NCI-H460 (cell line): ENCODE measurements at places on chromosomes 13 and 19.

DNA sequence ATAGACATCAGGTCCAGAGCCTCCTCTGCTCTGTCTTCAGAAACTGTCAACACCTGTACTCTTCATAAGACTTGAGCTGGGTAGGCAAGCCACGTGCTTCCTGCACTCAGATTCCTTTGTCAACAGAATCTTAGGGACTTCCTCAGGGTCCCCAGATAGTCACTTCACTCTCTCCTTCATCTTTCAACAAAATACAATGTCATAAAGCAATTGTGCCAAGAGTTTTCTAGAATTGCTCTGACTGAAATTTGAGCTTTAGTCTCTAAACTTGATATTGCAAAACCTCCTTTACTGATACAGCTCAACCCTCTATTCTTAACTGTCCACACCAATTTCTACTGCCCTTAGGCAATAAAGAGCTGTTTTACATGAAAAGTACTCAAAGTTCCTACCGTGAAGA is 179.9 kb downstream of the IRS2 start:
- no peak for DNase-seq

DNA sequence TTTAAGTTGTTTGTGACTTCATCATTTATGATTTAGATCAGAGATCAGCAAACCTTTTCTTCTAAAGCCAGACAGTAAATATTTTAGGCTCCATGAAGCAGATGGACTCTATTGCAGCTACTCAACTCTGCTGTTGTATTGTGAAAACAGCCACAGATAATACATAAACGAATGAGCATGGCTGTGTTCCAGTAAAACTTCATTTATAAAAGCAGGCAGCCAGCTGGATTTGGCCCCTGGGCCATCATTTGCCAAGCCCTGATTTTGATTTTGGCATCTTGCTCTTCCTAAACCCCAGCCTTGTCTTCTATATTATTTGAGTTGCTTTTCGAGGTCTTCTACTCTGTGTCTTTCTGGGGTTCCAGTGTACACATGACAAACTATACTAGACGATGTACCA is 41.3 kb downstream of the RNASEH2B start:
- no peak for DNase-seq

- DNase-seq: no peak
Measured at GRCh38 chr19:28330831-28331230, 882.1 kb downstream of the UQCRFS1 start.

GRCh38 chr19:46552891-46553290 is 48.2 kb upstream of the CALM3 start:
- no peak for DNase-seq

GRCh38 chr13:73837147-73837546 is 297.1 kb downstream of the KLF12 start:
- no peak for DNase-seq

DNA sequence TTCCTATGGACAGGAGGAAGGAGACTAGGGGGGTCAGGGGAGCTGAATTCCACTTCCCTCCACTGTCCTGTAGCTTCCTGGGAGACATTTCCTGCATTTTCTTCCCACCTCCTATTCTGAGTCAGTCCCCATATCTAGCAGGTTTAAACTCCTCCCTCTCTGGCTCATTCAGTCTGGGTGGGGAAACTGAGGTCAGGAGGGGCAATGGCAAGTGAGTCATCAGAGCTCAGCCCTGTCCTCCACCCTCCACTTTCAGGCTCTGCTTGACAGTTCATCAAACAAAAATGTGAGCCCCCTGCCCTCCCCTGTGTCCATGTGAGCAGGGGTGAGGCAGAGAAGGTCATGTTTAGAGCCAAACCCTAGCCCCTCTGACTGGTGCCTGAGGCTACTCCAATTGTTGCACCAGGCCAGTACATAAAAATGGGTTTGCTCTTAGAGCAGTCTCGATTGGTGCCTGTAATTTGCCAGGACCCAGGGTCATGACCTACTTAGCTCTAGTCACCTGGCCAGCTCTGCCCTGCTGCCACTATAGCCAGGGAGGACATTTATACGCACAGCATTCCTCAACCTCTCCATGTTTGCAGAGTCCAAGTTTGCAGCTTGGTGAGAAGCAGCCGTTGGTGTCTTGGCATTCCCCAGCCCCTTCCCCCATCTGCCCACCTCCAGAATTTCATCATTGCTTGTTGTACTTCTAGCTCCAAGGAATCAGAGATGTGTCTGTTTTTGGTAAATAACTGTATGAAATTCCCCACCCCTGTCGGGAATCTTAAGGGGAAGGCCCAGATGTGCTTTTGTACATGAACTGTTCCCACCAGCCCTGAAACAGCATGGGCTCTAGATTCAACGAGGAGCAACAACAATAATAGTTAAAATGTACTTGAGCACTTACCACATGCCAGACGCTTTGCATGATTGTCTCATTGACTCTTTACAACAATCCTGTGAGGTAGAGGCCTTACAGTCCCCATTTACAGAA is 20.7 kb downstream of the SAMD4B start:
- no peak for DNase-seq

GRCh38 chr13:42155251-42155650 is 106.8 kb downstream of the DGKH start:
- DNase-seq: no peak

DNA sequence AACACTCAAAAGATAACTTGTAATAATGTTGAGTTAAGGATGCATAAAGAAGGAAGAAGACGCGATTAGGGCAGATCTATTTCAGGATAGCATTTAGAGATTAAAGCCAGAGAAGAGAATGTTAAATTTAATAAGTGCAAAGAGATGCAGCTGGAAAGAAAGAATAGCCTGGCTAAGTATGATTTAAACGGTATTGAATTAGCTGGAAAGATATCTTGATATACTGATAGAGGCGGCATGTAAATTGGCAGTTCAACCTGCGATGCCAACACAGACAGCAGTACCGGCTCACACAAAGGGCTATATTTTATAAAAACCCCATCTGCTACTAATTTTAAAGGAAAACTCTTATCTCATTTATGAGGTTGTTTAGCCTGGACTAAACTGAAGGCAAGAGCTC is 121.4 kb downstream of the ENOX1 start:
- no peak for DNase-seq

DNA sequence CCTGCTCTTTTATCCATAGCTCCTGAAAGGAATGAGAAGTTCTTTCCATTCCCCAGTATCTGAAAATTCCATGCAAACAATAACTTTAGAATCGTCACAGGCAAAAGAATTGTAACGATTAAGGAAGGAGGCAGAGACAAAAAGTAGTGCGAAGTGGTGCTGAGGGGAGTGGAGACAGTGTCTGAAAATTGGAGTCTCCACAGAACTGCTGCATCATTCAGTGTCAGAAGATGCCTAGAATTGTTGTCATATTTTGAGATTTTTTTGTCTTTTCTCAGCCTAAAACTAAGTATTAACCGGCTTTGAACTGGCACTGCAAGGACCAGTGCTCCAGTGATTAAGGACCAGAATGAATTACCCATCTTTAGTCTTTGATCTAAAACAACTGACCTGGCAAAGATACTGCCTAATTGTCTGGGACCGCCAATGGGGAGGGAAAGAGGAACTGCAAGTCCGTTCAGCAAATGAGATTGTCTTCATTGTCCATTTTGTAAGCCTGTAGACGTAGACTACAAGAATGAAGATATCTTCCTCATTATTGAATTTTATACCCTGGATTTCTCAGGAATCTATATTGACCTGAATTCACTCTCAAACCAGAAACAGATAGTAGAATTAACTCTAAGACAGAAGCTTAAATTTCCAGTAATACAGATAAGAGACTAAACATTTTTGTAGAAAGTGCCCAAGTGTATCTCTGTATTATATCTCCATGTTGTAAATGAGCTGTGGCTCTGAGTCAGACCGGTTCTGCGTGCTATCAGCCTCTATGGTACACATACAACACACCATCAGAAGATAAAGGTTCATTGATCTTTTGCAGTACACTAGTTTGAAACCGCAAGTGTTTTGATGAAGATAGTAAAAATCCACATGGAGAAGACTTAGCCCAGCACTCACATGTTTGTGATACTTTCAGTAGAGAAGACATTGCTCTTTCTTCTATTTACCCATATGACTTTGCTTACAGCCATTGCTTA is 293.2 kb downstream of the EFNB2 start:
- no peak for DNase-seq

DNA sequence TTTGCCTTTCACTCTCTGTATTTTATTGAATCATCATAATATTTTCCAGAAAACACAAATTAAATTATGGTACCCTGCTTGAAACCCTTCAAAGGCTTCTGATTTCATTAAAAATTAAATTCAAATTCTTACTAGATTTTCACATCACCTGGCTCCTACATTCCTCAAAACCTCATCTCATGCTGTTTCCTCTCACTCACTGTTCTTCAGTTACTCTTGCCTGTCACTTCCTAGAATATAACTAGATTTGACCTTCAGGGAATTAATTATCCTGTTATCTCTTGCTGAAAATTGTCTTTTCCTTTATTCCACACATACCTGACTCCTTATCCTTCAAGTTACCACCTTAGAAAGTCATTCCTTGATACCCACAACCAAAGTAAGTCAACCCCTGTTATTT is 2294.7 kb downstream of the PCDH9 start:
- no peak for DNase-seq

DNA sequence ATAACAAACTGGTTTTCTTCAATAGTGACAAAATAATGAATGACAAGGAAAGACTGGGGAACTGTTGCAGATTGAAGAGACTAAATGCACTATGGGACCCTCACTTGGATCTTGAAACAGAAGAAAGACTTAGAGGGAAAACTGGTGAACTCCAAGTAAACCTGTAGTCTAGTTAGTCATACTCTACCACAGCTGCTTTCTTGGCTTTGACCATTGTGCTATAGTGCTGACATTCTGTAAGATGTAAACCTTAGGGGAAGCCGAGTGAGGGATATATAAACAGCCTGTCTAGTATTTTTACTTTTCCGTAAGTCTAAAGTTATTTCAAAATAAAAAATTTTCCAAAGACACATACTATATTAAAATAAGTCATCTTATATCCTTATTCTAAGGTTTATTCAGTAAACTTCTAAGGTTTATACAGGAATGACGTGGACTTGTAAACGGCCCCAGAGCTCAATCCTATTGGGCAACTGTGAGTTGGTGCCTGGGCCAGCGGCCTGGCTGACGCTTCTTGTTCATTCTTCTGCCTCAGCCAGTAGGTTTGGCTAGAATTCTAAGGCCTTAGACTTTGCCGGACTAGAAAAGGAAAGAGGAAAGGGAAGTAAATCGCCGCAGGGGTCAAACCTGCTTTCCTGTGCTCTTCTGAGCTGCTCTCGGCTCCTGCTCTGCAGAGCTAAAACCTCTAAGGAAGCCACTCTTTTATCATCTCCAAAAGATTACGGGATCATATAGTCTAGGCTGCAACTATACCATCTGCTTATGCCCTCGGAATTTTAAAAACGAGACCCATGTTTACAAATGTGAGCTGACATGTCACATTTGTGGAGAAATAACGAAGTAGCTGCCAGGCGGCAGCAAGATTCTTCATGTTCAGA is 33.6 kb upstream of the UBE2L5 start:
- no peak for DNase-seq

- DNase-seq: no peak
Measured at GRCh38 chr13:28735481-28736029, 16.8 kb upstream of the SLC46A3 start.

GRCh38 chr13:25684491-25684890 is 312.7 kb downstream of the ATP8A2 start:
- DNase-seq: no peak
